ENCODE measurements at places on chromosomes 13 and 19. TPM values are rescaled to one million over a fixed set of nuclear protein-coding genes. Genes with fewer than 3 reads are reported as not detected.

Gene DAPK3
- 49.5 TPM for polyA plus RNA-seq

Gene C1QTNF9
- 0.47 TPM for polyA plus RNA-seq

Gene SLC7A10
- 0.36 TPM for polyA plus RNA-seq

Gene NLRP5
- polyA plus RNA-seq = not detected

Gene DNAJC15
- 30.4 TPM for polyA plus RNA-seq

Measured in renal pelvis (tissue), 12 donors.